Right renal pelvis (tissue), 4 donors: ENCODE measurements at places on chromosomes 2 and 18.

GRCh38 chr2:190804182-190804795 lies 76.3 kb upstream of the GLS start:
- no peak for DNase-seq

GRCh38 chr18:12819322-12819721 lies 64.7 kb downstream of the PTPN2 start:
- no peak for DNase-seq

DNA sequence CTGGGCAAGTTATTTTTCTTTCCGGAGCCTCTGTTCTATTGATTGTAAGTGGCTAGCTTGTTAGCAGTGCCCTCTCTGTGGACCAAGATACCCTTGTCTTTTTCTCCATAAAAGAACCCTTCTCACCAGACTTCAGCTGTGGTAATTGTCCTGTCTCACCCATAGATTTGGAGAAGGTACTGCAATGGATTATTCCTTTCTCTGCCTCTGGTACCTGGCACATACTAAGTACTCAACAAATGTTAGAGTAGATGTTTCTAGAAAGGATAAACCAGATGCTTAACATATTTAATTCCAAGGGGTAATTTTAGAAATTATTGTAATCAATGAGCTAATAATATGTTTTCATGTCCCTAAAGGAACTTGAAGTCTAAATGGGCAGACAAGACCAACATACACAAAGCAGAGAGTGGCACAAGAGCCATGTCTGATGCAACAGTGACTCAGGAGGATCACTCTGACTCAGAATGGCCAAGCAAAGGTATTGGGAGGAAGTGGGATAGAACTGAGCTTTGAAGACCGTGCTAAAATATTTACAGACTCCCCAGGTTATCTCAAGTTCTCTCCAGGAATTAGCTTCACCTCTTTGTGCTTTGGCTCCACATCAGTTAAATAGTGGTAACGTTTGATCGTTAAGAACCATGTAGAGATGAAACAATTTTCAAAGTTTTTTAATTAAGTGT lies 129.7 kb upstream of the OSR1 start:
- DNase-seq: no peak

DNA sequence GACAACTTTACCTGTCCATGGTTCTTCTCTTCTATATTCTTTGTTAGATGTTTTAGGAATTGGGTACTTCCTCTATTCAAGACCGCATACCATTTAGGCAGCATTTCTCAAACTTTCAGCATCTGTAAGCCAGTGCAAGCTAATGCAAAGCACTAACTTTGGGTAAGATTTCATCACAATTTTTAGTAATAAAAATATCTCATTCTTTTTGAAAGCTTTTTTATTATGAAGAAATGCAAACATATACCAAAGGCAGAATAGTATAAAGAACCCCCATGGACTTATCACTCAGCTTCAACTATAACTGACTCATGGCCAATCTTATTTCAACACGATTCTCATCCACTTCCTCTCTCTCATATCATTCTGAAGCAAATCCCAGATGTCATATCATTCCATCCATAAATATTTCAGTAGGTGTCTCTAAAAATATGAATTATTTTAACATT lies 32.9 kb downstream of the INO80C start:
- DNase-seq: no peak

GRCh38 chr2:221304916-221305315 lies 267.2 kb downstream of the EPHA4 start:
- DNase-seq: no peak

DNA sequence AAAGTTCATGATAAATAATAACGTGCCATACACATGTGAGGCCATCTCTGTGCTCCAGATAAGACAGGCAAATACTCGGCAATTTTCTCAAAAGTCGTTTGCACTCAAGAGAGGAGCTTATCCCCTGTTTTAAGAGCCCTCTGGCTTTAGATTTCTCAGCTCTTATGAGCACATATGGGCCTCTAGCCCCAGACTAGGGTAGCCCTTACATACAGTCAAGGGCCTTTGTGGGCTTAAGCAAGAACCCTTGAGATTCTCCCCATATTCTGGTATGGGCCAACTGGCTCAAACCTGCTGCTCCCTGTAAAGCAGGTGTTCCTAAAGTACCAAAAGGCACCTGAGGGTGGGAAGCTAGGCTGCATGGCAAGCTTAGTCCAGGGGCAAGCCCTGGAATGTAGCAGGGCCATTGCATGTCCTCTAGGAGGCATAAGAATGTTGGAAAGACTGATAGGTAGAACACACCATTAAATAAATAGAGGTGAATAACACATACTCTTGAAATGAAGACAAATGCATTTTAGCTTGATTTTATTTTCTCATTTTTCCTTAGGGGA lies 66.1 kb downstream of the FASTKD2 start:
- DNase-seq: no peak

GRCh38 chr18:58175786-58176176 lies 131.8 kb downstream of the NEDD4L start:
- DNase-seq: no peak

GRCh38 chr2:16755442-16755841 lies 89.8 kb upstream of the CYRIA start:
- no peak for DNase-seq

- no peak for DNase-seq
These were observed 314.6 kb downstream of the CNTNAP5 start for GRCh38 chr2:124339709-124340108.

DNA sequence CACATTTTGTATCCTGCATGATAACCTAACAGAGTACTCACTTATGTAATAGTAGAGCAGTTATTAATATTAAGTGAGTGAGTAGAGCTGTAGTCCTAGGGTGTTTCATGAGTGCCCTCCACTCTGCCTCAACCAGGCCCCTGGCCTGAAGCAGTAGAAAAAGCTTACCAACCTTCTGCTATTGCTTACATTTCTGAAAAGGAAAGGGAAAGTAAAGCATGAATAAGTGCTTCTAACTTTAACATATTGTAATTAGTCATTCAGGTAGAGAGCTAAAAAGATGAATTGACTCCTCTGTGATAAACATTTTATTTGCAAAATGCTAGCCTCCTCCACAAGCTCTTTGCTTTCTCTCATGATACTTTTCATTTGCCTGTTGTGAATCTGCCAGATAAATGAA lies 94.7 kb upstream of the RPE start:
- no peak for DNase-seq

GRCh38 chr2:46561731-46562450 lies 82.5 kb downstream of the TMEM247 start:
- no peak for DNase-seq

DNA sequence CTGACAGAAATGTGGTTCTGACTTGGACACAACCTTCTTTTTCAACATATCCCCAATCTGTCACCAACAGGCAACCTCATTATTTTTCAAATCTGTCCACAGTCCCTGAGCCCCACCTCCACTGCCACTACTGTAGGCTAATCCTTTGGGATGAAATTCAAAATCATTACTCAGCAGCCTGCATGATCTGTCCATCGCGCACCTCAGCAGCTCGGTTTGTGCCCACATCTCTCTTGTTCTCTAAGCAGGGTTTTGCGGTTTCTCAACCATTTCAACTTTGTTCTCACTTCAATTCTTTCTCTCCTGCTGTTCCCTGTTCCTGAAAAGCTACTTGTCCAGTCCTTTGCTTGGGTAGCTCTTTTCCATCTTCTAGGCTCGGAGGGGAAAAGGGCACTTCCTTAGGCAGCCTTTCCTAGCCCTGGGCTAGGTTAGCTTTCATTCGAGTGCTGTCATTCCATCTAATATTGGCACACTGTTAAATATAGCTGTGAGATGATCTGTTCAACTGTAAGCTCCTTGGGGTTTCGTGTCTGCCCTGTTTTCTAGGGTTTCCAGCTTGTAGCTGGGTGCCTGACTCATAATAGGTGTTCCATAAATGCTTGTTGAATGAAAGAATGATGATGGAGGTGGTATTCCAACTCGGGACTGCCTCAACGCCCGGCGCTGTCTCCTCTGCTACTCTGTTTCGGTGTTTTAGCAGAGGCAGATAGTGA lies 653 bp upstream of the ANKAR start:
- DNase-seq: no peak

GRCh38 chr2:38978296-38978903 lies 88.7 kb downstream of the ARHGEF33 start:
- DNase-seq: no peak

DNA sequence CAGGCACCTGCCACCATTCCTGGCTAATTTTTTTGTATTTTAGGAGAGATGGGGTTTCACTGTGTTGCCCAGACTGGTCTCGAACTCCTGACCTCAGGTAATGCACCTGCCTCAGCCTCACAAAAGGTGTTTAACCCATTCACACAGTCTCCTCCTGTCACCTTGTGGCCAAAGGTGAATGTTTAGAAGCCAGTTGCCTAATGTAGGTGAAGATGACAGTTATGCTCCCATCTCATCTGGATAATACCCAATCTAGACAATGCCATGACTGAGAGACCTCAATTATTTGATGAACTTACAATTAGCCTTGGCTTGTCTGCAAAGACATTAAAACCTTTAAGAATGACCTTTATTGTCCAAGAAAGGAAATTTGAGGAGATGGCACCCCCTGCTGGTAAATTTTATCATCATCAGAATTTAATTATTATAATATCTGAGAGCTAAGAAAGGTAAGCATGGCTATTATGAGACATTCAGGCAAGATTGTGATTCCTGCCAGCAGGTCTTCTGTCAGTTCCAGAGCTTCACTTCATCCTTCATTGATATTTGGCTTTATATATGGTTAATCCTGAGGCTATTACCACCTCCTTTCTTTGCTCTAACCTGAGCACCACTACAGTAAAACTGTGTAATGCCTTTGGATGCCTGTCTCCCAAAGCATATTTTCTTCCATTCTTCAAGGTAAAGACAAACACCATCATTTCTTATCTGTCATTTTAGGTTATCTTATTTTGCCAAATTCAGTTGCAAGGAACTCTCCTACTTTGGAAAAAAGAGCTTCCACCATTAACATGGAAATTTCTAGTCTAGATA lies 117.6 kb downstream of the FAM124B start:
- no peak for DNase-seq

DNA sequence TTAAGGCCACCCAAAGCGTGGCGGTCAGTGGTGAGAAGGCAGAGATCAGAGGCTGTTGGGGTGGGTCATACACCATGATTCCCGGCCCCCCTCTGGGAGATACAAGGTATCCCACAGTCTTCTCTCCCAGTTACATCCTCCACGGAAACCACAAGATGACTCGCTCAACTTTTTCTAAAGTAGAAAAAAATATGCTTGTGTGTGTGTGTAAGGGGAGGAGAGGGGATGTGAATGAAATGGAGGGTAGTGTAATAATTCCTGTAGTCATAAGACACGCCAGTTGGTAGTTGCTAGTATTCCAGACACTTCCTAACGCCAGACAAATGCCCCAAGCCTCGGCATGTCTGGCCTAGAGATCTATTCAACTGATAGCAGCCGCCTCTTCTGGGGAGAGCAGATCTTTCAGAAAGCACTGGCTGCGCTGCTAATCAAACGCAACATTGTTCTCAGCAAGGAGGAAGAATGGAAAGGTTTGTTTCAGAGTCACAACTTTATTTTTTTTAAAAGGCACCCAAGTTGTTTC lies 143.5 kb downstream of the TGIF1 start:
- DNase-seq: no peak

- DNase-seq: no peak
These were observed 203.2 kb downstream of the ETAA1 start for GRCh38 chr2:67600222-67600871.

GRCh38 chr2:31411771-31412170 lies 2.8 kb downstream of the XDH start:
- DNase-seq: no peak
